HFFc6 (cell line): ENCODE measurements at places on chromosomes 7 and 10.

DNA sequence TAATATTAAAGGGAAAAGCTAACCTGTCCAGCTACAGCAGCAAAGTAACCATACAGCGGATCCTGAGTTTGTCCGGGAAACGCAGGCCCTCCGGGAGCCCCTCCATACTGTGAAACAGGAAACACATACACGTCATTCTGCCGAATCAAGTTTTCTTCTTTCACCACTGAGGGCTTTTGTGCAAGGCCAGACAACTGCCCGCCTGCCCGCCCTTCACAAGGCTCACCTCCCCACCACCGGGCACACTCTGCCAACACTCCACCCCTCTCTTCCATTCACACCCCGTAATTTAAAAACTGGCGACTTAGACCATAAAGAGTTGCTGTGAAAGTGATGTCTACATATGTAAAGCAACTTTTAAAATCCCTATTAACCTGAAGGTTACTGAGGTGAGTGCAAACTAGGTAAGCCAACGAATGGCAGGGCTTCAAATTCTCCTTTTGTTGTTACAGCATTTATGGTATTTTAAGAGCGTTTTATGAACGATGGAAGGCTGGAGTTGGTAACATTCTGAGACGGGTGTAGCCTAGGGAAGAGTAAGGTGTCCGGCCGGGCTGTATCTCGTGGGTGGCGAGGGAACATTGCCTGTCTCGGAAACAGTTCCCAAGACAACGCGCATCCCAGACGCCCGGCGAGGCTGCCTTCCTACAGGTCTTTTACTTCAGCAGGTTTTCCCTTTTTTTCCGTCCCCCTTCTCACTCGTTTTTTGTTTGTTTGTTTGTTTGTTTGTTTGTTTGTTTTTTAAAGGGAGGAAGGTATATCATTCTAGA is 817 bp downstream of the SRI start:
- DNase-seq, result peak; percentile 30

DNA sequence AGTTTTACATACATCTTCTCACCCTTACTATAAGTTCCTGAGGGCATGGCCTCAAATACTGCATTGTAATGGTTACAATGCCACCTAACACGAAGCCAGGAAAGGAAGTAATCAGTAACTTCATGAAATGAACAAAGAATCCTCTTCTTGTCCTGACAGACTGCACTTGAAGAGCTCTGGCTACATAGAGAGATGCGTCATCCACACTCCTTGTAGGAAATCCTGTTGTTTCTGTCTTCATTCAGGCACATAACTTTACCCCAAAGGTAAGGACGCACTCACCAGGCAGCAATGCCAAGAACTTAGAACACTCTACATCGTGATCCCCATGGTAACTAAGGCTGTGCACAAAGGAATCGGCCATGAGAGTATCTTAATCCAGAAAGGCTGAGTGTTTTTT is 80.3 kb upstream of the ARID5B start:
- no peak for DNase-seq

- no peak for DNase-seq
Measured at GRCh38 chr10:132546567-132547420, 9.2 kb downstream of the INPP5A start.

DNA sequence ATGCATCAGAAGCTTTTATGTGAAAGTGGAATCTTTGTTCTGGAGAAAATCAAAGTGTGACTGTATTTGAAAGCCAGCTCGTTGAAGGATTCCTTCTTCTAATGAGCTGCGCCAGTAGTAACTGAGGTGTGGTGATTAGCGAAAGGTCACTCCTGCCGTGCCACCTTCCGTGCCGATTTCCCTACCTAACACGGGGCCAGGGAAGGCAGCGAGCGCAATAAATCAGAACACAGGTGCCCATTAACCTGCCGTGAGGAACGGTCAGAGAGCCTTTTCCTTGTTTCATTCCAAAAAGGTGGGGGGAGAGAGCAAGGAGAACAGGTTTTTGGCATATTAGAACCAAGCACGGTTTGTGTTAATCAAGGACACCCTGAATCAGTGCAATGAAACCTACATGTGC is 258.0 kb downstream of the CELF2 start:
- no peak for DNase-seq

DNA sequence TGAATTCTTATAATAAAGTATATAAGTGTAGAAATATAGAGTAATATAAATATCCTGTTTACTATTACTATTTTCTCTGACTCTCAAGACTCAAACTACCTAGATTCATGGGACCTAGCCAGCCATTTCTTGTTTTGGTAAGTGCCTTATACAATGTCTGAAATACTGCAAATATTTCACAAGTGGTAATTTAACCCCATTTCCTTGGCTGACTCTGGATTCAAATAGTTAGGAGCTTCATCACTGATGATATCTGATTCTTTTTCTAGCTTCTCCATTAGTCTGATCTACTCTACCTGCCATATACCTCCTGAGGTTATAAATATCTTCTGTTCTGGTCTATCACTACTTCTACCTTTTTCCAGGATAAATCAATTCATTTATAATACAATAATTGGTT is 6.4 kb upstream of the RALA start:
- peak; percentile 30 for DNase-seq

GRCh38 chr7:85104432-85105205 is 82.2 kb downstream of the SEMA3D start:
- DNase-seq, result peak; percentile 57
